Stimulated activated CD4-positive, alpha-beta T cell treated with anti-CD3 and anti-CD28 coated beads, Interleukin-1b, Interleukin-23, amount 100 ng/mL, for 1 hour (primary cell): ENCODE measurements at places on chromosomes 4 and X.

- DNase-seq = no peak
Observed at GRCh38 chr4:67451464-67451863, 93.8 kb downstream of the CENPC start.

DNA sequence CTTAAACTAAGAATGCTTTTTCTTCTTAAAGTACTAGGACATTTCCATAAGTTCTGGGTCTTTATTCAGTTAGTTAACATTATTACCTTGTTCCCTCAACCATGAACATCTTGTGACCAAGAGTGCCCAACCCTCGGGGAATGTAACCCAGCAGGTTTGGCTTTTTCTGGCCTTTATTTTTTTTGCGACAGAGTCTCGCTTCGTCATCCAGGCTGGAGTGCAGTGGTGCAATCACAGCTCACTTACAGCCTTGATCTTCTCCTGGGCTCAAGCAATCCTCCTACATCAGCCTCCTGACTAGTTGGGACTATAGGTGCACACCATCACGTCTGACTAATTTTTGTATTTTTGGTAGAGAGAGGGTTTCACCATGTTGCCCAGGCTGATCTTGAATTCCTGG is 65.1 kb downstream of the USP11 start:
- no peak for DNase-seq

GRCh38 chr4:48079972-48080391 is 54.1 kb downstream of the TXK start:
- DNase-seq = no peak

- DNase-seq = no peak
Observed at GRCh38 chrX:63503541-63503940, 152.4 kb upstream of the SPIN4 start.

DNA sequence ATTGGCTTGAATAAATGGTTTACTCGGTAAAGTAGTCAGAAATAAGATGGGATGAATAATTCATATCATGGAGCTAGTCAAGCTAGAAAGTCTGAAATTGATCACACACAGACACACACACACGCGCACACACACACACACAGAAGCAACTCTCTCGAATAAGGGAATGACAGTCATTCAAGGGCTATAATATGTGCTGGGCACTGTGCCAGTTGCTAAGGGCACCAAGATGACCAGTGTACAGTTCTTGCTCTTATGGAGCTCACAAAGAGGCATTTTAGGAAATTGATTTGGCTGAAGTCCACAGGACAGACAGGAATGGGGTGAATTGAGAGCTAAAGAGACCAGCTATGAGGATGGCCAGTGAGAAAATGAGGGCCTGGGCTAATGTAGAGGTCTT is 34.2 kb upstream of the SH3D19 start:
- no peak for DNase-seq

- no peak for DNase-seq
Observed at GRCh38 chr4:186700746-186701145, 22.9 kb downstream of the FAT1 start.
